ENCODE measurements at places on chromosomes 16 and 17.

- DNase-seq, result no peak
Measured at GRCh38 chr17:38338053-38338452, 5.7 kb downstream of the GPR179 start.

DNA sequence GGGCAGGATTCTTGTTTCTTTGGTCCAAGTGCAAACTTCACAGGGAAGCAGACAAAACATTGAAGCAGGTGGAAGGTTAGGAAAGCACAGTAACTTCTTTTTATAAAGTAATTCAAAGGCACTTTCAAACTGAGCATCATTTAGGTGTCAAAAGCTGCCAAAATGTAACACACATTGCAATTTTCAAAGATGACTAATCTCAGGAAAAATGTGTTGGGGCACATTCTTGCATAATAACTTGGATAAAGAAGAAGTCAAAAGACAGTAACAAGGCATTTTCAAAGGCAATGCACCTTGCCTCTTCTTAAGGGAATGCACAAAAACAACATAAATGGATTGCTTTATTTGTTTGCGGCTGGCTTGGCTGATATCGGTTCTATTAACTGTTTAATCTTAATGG lies 3.6 kb downstream of the KCNJ2 start:
- DNase-seq, result no peak

- DNase-seq, result no peak
Measured at GRCh38 chr17:47850373-47850691, 631 bp downstream of the SP6 start.

GRCh38 chr16:67036323-67036741 lies 7.4 kb downstream of the CBFB start:
- DNase-seq, result no peak
